ENCODE measurements at places on chromosomes 3 and 15. TPM values are rescaled to one million over a fixed set of nuclear protein-coding genes. Genes with fewer than 3 reads are reported as not detected.

Gene CA12
- not detected for total RNA-seq

DNA sequence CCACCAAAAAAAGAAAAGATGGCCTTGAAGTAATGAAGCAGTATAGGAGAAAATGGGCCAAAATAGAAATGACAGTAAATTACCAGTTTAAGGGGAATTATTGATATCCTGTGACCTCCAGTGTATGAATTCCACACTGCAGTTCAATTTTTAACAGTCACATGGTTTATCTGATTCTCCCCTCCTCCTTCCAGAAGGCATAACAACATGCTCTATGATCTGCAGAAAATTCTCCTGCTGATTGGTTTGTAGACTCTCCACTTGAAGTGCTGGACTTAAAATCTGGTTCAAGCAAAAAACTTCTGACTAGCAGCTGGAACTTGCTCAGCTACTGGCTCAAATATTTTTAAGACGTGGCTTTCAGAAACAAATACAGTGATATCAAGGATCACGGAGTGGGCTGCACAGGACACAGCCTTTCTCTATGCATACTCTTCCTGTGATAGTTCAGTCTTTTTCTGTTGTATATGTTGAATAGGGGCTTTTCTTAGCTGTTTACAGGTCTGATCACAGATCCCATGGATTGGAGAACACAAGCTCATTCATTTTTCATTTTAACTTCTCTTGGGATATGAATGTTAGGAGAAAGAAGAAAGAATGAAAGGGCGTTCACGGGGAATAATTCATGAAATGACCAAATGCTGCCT is 211.5 kb downstream of the LSAMP start:
- DNase-seq = no peak

GRCh38 chr3:9291821-9292410 is 42.5 kb upstream of the SRGAP3 start:
- DNase-seq = no peak

DNA sequence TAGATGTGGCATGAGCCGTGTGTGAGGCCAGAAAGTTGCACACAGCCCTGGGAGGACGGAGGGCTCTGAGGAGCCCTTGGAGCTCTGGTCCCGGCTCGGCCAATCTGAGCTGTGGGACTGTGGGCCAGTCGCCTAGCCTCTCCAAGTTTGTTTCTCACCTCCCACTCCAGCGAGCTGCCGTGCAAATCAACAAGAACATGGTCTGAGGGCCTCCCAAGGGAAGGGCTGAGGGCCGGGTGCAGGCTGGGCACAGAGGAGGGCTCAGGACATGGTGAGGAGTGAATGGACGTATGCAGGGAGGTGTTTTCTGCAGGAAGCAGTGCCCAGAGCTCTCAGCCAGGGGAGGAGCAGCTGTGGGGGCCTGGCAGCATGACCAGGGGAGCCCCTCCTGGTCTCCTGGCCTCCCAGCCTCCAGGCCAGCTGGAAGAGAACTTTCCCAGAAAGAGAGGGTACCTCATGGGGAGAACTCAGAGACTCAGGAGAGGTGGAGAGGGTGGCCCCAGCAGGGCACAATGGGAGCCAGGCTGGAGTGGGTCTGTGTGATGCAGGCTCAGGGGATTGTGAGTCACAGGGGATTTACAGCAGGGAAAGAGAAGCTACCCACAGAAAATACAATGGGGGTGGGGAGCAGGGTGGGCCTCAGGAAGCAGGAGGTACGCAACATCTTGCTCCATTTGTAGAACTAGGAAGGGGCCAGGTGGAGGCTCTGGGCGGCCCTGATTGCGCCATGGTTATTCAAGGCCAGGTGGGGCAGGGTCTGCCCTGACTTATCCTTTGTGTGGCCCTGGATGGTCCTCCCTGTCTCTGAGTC is 24.8 kb downstream of the PSTPIP1 start:
- DNase-seq = no peak

GRCh38 chr3:27310688-27311087 is 58.5 kb downstream of the NEK10 start:
- DNase-seq = no peak

- DNase-seq = no peak
Measured at GRCh38 chr15:69897471-69898237, 200.1 kb downstream of the TLE3 start.

DNA sequence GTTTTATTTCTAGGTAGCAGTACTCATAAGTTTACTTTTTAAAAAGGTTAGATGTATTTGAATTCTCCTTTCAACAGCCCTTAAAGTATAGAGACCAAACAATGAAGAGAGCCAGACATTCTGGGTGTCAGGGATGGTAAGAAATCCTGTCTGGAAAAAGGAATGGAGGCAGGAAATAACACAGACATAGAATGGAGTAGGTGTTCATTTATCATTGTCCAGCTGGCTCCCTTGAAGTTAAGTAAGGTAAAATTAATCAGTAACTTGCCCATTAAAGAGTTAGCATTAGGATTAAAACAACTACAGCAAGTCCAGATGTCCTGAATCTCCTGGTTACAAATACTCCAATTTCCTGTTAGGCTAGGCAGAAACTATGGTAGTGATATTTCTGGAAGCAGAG is 13.5 kb upstream of the SUCNR1 start:
- no peak for DNase-seq

DNA sequence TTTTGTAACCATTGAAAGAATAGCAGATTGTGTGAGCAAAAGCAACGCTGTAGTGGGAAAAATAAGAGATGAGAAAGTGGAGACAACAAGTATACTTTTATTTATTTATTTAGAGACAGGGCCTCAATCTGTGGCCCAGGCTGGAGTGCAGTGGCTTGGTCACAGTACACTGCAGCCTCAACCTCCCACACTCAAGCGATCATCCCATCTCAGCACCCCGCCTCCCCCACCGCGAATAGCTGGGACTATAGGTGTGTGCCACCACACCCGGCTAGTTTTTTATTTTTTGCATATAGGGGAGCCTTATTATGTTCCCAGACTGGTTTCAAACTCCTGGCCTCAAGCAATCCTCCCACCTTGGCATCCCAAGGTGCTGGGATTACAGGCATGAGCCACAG is 1.6 kb upstream of the GLCE start:
- DNase-seq = no peak

Gene KLHL18
- total RNA-seq = 35.4 TPM

- no peak for DNase-seq
Measured at GRCh38 chr15:52737720-52738119, 52.4 kb downstream of the ONECUT1 start.

DNA sequence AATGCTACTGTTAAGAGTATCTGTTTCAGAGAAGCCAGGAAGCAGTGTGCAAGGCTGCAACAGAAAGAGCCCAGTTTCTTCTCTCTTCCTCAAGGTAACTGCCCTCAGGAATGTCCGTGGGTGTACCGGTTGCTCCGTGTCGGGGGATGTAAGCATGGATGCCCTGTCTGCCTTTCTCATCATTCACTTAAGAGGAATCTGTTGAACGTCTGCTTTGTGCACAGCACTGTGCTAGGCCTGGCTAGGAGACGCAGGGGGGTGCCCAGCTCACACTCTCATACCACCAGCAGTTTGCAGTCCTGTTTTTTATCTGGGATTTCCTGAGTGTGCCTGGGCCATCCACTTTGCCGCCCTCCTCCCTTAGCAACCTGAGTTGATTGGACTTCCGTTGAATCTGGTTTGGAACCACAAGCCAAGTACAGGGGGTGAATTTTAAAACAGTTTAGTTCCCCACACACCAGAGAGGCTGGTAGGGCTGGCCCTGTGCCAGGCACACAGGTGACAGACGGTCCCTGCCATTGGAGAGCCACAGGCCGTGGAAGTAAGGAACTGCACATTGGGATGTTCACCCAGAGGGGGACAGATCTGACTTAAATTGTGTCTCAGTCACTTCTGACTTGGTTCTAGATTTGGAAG is 11.2 kb downstream of the BOC start:
- DNase-seq = no peak

Data from heart right ventricle (tissue), 16 donors.